ENCODE measurements at places on chromosomes 2 and 18. TPM values are rescaled to one million over a fixed set of nuclear protein-coding genes. Genes with fewer than 3 reads are reported as not detected.
A peak's percentile ranks its signal among the peaks of the same experiment; 100 is the strongest.

- no peak for DNase-seq
Observed at GRCh38 chr2:241599615-241600014, 37.3 kb downstream of the THAP4 start.

- no peak for DNase-seq
Observed at GRCh38 chr2:16614314-16614860, 51.2 kb downstream of the CYRIA start.

DNA sequence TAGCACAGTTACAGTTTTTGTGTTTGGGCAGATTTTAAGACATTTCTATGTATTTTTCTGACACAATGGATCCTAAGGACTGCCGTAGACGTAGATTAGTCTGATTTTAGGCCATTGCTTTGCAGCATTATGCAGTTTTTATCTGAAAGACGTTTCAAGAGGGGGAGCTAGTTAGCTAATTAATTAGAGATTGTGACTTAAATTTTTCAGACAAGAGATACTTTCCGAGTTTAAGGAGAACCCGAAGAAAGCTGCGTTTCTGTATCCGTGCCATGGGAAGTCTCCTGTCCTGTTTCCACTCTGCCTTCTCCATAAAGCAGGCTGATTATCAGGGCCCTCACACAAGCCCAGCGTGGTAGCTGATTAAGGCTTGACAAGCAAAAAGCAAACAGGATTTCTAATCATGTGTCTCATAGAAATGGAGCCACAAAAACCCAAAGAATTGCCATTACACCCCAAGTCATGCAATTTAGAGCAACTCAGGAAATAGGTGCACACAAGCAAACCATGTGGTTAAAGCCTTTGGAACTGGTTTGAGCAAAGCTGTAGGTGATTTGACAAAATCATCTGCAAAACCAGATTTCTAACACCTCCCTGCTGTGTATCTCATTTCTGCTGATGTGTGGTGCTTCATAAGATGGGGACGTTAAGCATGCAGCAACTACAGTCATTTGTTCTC lies 808.1 kb downstream of the RNF144A start:
- DNase-seq: peak; percentile 88

TCF4 gene
- total RNA-seq: 2.6 TPM

MOB4 gene
- total RNA-seq: 22.6 TPM

GRCh38 chr18:31401156-31402025 lies 24.8 kb downstream of the DSG4 start:
- no peak for DNase-seq
